ENCODE measurements at places on chromosomes 7 and 10. TPM values are rescaled to one million over a fixed set of nuclear protein-coding genes. Genes with fewer than 3 reads are reported as not detected.
A peak's percentile ranks its signal among the peaks of the same experiment; 100 is the strongest.

- no peak for DNase-seq
These were observed 98.7 kb downstream of the ITGA8 start for GRCh38 chr10:15620836-15621515.

DNA sequence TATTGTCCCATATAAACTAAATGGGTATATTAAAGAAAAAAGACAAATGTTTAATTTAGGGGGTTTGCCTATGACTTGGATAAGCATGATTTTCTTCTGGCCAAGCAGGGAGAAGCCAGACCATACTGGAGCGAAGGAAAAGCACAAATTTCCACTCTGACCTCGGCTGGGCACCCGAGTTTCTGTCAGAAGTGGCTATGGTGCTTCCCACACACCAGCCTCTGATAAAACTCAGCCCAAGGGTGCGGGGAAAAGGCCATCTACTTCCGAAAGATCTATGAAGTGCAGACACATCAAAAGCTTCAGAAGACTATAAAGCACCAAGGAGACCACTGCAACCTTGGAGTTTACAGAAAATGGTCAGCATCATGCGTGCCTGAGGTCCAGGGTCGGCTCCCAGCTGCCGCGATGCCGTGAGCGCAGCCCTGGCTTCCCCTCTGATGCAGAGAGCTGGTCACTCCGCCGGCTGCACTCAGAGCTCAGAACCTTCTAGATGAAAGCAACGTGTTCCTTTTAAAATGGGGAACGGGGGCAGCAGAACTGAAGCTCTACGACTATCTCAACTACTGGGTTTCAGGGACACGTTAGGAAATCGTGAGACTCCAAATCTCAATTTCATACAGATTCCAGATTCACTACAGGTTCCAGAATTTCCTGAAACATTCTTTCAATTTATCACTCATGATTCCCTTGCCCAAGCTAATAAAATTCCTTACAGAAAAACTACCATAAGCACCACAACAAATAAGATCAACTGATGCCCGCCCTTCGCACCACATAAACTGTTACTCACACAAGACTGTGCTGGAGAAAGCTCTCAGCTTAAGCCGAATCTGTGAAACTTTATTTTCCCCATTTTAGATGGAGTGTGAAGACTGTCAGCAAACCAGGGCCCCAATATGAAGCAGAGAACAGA lies 84.5 kb downstream of the DIP2C start:
- DNase-seq = no peak

GRCh38 chr7:98213296-98213887 lies 2.2 kb downstream of the BHLHA15 start:
- no peak for DNase-seq

DNA sequence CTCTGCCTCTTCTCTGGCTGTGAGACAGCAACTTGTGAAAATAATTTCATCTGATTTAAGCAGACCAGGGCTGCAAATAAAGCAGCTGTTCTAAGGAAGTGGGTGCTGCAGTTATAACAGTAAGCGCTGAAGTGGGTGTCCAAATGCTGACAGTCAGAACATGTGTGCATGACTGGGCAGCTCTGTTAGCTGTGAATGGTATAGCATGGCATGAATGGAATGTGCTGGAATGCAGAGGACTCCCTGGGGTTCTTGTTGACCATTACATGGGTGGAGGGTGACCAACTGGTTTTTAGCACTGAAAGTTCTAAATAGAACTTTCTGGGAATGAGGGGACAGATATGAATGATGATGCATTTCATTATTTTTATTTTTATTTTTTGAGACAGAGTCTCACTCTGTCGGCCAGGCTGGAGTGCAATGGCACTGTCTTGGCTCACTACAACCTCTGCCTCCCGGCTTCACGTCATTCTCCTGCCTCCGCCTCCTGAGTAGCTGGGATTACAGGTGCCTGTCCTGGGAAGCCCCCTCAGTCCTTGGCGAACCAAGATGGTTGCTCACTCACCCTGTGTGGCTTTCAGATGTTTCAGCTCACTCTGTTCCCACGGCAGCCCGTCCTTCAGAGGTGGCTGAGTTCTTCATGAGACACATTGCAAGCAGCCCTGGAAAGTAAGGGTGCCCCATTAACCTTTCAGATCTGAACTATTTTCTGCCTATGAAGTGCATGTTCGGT lies 319.8 kb upstream of the PHYHIPL start:
- DNase-seq = no peak

- DNase-seq = no peak
These were observed 482.4 kb upstream of the SEMA3D start for GRCh38 chr7:85669225-85669624.

GRCh38 chr7:48245751-48246472 lies 74.7 kb downstream of the ABCA13 start:
- DNase-seq = no peak

DNA sequence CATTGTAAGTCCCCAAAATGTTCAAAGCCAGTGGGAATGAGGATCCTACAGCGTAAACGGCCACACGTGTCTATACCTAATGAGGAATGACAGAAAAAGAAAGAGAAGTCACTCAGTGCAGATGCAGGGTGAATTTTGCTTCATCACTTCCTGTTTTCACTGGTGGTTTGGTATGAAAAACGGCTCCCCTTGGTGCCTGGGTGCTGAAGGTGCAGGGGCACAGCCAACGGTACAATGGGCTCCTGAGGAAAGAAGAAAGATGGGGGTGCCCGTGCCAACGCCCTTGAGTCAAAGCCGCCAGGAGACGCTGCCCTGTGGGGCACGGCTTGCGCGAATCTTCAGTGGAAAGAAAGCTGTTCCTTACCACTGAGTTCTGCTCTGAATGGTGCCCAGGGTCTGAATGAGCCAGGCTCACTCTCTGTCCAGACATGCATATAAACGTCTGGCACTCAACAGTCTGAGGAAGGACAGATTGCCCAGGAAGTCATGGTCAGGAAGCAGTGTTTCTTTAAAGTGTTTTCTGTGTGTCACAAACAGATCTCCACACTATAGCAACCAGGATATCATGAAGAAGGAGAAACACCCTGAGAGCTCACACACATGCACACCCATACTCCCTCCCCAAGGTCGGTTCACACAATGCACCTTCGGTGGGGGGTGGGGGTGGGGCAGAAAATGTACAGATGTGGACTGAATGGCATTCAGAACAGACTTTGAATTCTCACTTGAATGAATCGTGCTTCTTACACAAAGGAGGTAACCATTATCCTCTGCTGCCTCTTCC lies 105.8 kb downstream of the ELMO1 start:
- peak; percentile 69 for DNase-seq

- no peak for DNase-seq
These were observed 567 bp downstream of the GTF2IRD1 start for GRCh38 chr7:74454021-74454924.

DNA sequence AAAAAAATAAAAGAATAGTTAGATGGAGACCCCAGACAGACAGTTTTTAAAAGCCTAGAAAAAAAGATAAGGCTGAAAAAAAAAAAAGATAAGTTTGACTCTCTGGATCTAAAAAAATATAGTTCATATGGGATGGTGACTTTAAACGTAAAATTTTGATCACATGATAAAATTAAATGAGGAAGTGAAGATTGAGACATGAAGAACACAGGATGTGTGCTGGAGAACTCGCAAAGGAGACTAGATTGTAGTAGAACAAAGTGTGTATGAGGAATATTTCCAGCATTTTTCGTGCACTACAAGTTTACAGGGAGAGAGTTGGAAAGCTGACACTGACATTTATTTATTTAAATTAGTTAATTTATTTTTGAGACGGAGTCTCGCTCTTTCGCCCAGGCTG lies 286.4 kb downstream of the PRPF18 start:
- DNase-seq = no peak

GRCh38 chr10:30831426-30831825 lies 200.2 kb downstream of the ZNF438 start:
- DNase-seq = no peak

DNA sequence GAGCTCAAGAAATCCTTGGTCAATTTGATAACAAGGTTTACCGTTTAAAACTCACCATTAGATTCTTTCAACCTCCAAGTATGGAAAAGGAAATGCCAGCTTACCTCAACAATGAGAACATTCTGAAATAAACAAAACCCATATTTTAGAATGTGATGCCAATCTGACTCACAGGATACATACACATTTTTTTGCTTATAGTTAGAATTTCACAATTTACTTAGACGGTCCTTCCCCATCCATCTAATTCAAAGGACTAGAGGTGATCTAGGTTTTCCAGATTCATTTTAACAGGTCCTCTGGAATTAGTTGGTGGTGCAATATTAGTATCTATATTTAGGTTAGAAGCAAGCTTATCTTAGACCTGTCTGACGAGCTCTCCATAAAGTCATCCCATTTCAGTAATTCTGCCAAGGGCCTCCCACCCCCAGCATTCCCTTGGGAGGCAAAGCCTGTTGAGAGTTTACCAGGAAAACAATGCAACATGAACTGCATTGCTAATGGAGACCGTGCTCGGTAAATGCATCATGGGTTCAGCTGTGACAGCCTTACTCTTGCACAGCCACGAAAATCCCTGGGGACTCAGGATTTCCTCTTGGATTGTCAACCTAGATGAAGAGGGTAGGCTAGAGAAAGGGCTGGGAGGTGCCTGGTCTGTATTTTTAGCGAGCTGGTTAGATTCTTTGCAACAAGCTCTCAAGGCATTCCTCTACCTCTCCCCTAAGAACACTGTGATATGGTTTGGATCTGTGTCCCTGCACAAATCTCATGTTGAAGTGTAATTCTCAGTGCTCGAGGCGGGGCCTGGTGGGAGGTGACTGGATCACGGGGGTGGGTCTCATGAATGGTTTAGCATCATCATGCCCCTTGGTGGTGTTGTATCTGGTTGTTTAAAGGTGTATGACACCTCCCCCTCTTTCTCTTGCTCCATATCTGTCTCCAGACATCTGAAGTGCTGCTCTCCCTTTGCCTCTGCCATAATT lies 93.8 kb downstream of the PRTFDC1 start:
- no peak for DNase-seq

GRCh38 chr7:130144312-130145171 lies 60.7 kb downstream of the TMEM209 start:
- DNase-seq = no peak

DNA sequence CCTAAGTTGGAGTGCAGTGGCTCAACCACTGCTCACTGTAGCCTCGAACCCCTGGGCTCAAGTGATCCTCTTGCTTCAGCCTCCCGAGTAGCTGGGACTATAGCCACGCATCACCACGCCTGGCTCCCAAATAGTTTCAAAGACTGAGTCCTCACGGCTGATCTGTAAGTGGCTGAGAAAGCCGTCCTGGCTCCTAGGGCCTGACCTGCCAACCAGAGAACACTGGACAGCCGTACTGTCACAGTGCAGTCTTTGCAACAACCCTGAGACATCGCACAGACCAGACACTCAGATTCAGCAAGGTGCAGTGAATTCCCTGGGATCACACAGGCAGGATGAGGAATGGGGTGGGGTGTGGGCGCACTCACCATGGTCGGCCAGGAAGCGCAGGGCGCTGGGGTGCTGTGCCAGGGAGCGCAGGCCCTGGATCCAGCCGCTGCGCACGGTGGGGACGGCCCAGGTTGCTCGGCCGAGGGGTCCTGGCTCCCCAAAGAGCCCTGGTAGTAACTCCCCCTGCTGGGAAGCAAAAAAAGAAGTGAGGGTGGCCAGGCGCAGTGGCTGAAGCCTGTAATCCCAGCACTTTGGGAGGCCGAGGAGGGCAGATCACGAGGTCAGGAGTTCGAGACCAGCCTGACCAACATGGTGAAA lies 10.7 kb downstream of the BRAT1 start:
- no peak for DNase-seq

DNA sequence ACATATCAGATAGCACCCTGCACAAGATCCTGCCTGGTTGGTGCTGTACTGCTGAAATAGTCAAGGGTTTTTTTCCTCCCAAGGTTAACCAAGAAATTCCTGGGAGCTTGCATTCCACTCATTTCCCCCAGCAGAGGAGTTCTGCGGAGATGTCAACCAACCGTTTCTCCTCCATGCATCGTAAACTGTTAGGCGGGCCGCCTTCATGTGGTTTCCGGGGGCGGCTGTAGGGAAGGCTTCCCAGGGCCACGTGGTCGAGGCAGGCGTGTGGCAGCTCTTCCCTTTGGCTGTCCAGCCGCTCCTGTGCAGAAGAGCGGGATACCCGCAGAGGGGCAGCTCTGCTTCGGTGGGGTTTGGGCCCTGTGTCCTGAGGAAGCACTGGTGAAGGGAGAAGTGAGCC lies 113.7 kb downstream of the RGS10 start:
- no peak for DNase-seq

- no peak for DNase-seq
These were observed 250.4 kb downstream of the FZD1 start for GRCh38 chr7:91514591-91514990.

DNA sequence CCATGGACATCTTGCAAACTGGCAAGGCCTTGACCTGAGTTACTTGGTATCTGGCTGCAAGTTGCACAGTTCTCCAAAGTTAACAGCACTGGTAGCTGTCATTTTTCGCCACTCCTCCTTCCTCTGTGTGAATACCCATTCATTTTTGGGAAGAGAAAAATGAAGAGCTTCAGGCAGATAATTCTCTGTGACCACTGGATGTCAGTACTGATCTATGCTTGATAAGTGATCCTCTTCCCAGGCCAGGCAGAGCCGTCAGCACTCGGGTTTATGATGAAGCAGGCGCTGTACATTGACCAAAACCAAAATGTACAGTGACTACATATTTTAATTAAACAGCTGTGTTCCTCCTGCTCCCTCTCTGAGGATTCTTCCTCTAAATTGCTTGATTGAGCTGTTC lies 55.9 kb upstream of the PDZD8 start:
- DNase-seq = no peak

DNA sequence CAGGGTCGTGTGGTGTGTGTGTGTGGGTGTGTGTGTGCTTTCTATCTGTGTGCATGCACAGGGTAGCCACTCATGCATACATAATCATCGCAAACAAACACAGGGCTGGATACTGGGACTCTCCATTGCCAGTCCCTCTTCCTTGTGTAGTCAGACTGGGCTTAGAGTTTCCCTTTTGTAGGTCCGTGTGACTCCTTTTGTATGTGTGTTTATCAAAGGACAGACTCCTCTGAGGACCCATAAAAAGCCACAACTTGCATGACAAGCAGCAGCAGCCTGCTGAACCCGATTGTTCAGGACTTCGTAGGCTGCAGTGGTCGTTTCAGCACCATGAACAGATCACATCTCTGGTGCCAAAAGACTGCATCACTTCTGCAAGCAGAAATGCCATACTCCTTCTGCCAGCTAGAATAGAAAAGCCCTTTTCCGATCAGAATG lies 895 bp downstream of the VSTM2A start:
- no peak for DNase-seq

The PAPSS2 gene
- 0.81 TPM for total RNA-seq

The ANKRD1 gene
- not detected for total RNA-seq

The GET4 gene
- 64.0 TPM for total RNA-seq

The OGDH gene
- total RNA-seq = 83.2 TPM

The JMJD1C gene
- total RNA-seq = 137 TPM

The GRID1 gene
- total RNA-seq = not detected

The BCCIP gene
- 39.7 TPM for total RNA-seq

The SUGCT gene
- not detected for total RNA-seq

The GPR85 gene
- total RNA-seq = not detected

The TRPV6 gene
- total RNA-seq = not detected

The NFKB2 gene
- 147 TPM for total RNA-seq

Data from naive thymus-derived CD4-positive, alpha-beta T cell (primary cell).